ENCODE measurements at places on chromosomes 5 and 9.

DNA sequence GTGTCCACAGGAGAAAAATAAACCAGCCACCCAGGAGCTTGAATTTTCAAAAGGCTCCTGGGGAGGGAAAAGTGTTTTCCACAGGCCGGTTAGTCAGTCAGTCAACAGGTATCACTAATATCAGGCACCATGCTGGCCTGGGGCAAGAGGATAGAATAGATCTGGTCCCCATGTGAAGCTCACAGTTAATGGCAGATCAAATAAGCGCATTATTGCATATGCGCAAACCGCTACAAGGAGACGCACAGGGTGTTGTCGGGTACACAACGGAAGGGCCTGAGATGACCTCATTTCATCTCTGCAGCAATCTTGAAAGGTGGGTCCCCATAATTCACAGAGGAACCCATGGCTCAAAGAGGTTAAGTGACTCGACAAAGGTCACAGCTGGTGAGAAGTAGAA is 260.7 kb downstream of the CRB2 start:
- DNase-seq, result no peak

GRCh38 chr9:36398745-36399144 is 1.3 kb downstream of the RNF38 start:
- no peak for DNase-seq

DNA sequence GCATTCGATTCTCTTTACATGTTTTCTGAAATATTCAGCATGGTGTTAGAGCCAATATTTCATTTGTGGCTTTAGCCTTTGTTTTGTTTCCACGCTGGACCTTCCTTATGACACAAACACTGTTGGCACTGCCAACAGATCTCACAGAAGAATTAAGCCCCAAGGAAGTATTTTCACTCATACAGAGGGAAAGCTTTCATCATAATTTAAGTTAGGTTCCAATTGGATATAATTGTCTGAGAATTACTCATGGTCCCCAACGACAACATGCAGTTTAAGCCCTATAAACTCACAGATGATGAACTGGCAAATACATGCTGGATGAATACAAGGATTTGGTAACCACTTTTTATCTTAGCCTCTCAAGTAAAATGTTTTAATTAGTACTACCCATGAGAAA is 259.5 kb downstream of the EBF1 start:
- DNase-seq, result no peak

DNA sequence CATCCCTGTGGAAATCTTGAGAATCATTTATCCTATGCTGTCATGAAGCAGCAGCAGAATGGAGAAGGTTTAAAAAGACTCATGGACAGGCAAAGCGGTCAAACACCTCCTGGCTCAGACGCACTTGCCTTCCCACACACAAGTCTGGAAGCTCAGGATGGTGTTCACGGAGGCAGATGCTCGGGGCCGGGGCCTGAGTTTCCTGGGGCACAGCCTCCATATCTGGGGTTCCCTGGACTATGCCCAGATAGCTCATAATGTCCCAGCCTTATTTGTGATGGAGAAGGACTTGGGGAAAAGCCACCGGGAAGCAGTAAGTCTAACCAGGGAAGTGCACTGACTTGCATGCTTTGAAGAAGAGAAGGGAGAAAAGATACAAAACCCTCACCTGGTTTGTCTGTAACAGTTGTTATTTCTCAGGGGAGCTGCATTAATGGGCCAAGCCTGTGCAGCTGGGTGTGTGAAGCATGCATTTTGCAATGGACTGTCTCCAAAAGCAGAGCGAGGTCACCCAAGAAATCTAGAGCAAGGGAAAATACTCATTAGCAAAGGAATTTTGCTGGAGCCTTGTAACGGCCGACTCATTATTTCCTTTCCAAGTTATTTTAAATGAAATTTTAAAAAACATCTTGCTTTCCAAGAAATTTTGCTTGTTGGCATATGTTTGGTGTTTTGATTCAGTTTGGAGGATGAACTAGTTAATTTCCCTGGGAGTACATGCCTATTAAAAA is 3.4 kb downstream of the S1PR3 start:
- no peak for DNase-seq

- DNase-seq, result no peak
These were observed 112.9 kb downstream of the SH3TC2 start for GRCh38 chr5:148949841-148950470.

DNA sequence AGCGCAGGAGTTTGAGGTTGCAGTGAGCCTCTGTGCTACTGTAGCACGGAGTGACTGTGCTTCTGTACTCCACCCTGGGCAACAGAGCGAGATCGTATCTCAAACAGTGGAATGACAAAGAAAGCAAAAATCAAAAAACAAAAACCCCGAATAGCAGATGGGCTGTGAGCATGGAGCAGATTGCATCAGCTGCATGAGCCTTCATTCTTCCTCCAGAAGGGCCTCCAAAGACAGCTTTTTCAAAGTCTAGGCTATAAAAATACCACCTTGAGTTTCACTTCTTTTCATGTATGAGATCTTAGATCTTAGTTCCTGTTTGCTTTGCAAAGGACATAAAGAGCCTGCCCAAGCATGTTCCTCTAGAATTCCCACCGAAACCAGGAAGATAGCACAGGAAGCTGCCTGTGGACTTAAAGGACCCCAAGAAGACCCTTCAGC is 15.0 kb upstream of the HSPB3 start:
- DNase-seq, result no peak

DNA sequence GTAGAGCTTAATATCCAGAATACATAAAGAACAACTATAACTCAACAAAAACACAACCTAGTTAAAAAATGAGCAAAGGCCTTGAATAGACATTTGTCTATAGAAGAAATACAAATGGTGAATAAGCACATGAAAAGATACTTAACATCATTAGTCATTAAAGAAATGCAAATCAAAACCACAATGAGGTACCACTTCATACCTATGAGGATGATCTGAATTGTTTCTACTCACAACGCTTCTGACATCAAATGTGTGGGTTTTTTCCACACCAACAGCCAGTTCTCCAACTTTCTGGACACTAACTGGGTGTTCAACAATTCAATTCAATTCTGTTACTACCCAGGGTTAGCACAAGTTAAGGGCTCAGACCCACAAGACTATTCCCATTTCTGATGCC is 22.0 kb downstream of the SREK1IP1 start:
- DNase-seq, result no peak

- DNase-seq, result no peak
These were observed 116.0 kb downstream of the TENT4A start for GRCh38 chr5:6829150-6829784.
